ENCODE measurements at places on chromosomes 12 and 14.

GRCh38 chr12:128808651-128809050 is 15.1 kb downstream of the SLC15A4 start:
- DNase-seq: no peak

- DNase-seq: no peak
Observed at GRCh38 chr12:62642486-62642885, 175.9 kb downstream of the MON2 start.

GRCh38 chr12:124561231-124561630 is 6.2 kb downstream of the NCOR2 start:
- no peak for DNase-seq

DNA sequence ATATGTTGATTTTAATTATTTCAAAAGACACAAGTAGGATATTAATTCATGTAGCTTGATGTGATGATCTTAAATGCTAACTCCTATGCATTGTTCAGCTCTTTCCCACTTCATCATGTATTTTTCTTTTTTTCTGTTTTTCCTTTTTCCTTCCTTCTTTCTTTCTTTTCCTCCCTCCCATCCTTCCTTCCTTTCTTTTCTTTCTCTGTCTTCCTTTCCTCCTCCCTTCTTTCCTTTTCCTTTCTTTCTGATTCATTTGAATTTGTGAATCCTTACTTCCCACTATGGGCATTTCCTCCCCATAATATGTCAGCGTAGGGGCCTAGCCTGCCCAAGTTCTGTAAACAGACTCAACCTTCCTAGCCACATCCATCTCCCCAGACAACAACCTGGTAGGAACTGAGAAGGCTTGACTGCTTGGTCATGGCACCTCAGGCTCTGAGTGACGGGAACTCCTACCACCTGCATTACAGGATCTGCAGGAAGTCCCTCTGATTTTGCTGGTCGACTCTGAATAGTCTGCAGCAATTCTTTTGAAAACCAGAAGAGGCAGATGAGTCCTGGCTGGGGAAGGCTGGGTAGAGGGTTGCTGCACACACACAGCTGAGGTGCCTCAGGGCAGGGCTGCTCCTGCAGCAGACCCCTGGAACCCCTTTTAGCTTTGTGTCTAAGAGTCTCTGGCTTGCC is 33.4 kb upstream of the BHLHE41 start:
- DNase-seq: no peak

DNA sequence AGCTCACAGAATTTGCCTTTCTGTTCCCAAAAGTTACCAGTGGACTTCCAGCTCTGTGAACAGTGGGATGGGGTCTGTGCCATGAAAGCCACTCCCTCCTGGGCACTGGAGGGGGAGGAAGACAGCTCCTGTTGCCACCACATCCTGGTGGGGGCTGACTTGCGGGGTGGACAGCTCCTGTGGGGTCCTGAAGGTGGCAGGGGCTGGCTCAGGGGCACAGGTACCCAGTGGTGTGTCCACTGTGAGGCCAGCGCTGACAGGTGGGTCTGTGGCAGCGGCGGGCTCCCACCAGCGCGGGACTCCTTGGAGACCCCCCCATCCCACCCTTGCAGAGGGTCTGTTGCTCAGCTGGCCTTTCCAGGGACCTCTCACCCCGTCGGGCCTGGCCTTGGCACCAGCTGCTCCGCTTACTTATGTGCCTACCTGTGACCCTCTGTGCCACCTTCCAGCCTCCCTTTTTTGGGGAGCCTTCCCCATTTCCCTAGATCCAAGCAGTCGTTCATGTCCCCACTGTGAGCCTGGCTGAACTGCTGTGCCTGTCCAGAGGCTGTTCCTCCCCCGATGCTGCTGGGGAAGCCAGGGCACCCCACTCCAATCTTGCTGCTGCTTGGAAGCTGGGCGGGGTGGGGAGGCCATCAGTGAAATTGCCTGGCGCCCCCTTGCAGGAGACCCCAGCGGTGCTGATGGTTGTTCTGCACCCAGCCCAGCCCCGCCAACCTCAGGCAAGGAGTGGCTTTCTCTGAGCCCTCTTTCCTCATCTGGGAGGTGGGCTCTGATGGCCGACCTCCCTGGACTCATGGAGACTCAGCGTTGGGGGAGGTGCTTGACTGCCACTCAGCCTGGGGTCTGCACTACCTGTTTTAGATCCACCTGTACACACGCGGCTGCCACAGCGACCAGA is 2.2 kb downstream of the TEDC1 start:
- no peak for DNase-seq

GRCh38 chr12:116490471-116490870 is 68.7 kb upstream of the MAP1LC3B2 start:
- no peak for DNase-seq

DNA sequence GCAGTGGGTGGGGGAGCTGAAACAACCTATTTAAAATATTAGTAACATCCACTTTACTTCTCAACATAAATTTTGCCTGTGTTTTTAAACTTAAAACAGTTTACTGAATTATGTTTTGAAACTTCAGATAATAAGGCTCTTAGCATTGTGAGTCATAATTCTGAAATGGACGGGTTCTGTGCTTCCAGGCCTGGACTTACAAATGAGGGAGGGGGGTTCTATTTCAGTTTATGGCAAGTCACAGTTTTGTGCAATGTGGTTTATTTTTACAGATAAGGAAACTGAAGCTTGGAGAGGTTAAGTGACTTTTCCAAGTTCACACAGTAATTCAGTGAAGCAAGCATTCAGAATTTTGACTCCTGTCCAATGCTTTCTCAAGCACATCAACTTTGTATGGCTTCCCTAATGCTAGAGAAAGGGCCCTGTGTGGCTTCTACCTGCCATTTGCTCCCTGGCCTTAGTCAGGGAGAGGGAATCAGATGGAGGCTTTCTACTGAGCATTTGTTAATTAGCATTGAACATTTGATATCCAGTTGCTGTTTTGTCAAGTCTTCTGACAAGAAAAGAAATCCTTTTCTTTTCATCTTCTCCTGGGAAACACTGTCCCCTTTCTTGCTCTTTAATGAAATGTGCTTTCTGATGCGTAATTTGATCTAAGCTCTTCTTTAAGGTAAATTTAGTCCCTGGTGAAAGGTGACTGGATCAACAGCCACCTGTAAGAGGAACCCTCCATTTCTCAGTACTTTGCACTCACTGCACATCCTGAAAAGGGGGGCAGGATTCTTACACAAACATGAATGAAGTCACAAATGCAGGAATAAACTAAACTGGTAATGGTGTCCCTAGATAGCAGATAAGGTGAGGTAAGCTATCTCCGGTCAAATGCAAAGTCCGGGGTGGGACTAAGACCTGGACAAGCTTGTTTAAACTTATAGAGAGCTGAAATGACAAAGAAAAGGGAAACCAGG is 2.5 kb upstream of the SALL2 start:
- DNase-seq: no peak

GRCh38 chr14:25626986-25627385 is 577.0 kb upstream of the STXBP6 start:
- no peak for DNase-seq

DNA sequence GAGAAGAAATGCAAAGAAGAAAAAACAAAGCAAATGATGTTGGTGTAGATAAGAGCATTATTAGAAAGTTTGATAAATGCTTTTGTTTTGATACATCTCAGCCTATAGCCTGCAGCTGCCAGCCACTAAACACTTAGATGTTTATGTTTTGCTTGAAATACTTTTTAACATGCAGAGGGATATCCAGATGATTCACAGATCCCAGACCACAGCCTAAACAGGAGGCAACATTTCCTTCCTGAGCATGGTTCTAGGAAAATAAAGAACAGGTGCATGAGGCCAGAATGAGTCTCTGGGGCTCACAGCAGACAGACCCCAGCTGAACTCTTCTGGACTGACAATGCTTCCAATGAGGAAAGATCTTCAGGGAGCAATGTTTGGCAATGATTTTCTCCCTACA is 103.7 kb upstream of the EEA1 start:
- DNase-seq: no peak

DNA sequence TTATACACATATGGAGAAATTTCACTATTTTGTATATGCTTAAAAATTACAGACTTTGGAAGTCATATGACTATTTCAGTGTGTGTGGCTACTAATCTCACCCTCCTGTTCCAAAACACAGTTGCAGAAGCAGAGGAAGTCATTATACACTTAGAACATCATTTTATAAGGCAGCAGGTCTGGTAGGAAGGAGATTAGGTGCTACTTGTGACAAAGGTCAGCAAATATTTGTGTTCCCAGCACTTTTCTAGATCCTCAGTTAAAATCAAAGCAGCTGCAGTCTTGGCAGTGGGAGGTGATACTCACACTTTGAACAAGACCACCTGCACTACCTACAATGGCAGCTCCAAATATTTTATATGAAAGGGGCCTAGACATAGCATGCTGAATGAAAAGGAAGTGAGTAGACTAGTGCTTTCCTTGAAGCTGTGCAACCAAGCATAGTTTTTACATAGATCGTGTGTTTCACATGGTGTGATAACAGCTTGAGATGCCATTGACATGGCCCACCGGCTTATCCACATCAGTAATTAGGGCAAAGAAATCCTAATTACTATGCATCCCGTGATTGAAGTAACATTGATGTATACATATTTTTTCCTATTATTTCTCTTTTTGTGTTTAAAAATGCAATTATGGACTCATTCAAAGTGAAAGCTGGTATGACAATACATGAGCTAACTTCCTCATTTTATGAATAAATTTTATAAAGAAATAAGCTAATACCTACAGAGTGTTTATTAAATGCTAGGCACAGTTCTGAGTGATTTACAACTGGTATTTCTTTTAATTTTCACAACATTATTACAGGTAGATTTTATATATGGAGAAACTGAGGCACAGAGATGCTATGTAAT is 5.3 kb downstream of the GYS2 start:
- no peak for DNase-seq

DNA sequence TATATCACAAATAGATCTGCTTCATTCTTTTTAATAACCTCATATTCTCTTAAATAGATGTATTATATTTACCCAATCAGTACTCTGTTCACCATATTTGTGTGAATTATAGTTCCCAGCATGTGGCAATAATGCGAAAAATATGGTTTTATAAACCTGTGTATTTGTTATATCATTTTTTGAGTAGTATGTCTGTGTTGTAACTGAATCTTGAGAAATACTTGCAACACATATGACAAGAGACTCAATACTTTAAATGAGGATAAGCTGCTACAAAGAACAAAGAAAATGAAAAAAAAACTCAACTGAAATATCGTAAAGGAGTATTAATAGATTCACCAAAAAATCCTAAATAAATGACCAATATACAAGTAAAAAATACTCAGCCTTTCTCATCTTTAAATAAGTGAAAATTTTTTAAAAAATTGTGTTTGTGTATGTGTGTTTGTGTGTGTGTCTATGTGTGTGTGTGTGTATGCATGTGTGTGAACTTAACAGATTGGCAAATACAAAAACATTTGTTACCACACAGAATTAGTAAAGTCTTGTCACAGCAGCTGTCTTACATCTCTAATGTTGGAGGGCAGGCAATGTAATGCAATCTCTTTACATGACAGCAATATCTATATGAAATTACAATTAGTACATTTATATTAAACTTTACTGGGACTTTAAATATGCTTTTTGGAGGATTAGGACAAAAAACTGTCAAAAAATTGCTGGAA is 441.9 kb upstream of the MGAT4C start:
- DNase-seq: no peak

DNA sequence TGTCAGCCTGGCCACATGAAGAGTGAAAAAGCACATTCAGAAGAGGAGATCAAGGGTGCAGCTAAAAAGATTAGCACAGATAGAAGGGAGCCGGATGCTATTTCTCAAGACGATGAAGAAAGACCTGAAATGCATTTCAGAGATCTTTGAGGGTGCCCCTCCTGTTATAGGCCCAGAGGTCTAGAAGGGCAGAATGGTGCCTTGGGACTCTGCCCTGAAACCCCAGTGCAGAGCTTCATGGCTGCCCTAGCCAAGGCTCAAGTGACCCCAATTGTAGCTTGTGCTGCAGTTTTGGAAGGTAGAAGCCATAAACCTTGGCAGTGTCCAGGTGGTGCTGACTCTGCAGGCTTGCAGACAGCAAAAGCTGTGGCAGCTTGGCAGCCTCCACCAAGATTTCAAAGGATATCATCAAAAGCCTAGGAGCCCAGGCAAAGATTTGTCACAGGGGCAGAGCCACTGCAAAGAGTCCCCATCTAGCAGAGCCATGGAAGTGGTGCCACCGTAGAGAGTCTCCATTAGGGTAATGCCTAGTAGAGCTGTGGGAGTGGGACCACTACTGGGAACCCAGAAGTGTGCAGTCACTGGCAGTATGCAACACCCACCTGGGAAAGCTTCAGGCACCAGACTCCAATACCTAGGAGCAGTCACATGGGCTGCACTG is 6.4 kb downstream of the LACRT start:
- DNase-seq: no peak

GRCh38 chr12:89901906-89902642 is 193.4 kb upstream of the ATP2B1 start:
- DNase-seq: no peak

- DNase-seq: no peak
Observed at GRCh38 chr14:74281069-74281468, 21.7 kb downstream of the ABCD4 start.

DNA sequence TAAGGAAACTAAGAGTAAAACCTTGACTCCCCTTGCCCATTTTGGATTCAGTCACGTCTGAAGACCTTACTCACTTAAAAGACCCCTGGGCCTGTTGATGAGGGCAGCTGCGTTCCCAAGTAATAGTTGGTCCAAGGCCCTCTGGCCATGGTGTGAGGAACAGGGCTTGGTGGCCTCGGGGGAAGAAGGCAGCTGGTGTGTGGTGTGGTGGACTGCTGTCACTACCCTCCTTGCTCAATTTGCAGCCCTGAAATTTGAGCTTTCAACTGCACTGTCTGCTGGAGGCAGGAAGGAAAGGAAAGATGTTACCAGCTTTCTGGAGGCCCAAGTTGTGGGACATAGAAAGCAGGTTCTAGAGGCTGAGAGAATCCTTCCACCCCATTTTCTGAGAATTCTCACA is 128.2 kb downstream of the SLC38A6 start:
- DNase-seq: no peak

GRCh38 chr12:56029166-56029519 is 8.3 kb downstream of the IKZF4 start:
- no peak for DNase-seq

DNA sequence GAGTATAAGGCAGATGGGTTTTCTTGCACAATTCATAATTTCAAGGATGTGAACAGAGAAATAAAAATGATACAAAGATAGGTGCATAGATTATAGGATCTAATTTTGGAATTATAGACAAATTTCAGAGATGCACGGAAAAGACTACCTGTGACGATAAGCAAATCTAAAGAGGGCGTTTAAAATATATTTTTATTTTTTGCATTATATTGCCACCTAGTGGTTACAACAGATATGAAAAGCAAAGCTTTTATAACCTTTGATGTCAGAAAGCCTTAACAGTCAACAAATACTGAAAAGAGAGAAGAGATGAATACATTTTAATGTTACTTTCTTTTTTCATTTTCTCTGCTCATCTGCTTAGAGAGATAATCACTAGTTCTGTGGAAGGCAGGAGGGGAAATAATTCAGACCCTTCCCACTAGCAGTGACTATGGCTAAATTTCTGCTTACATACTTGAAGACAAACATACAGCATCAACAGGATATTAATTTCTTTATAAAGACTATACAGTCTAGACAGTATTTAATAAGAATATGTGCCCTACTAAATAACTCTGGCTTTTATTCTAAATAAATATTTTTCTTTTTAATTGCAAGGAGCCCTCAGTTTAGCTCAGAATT is 46.3 kb downstream of the NTS start:
- DNase-seq: no peak

Data from stimulated activated CD8-positive, alpha-beta memory T cell treated with anti-CD3 and anti-CD28 coated beads, Interleukin-4, amount 100 ng/mL, for 1 hour (primary cell).